ENCODE measurements at places on chromosomes 3 and 15. TPM values are rescaled to one million over a fixed set of nuclear protein-coding genes. Genes with fewer than 3 reads are reported as not detected.

DNA sequence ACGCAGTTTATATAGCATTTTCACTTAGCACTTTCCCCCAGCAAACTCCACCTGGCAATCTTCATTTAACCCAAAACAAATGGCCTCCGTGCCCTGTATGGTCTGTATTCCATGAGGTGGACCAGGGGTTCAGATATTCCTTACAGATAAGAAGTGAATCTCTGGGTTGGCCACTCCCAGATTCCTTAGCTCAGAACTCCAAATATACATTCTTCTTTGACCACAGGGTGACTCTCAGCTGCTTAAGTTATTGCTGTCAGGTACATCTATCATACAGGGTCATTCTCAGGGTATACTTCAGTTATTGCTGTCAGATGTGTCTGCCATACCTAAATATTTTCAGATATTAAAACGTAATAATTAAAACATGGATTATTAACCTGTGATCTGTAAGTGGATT lies 229.8 kb downstream of the TBL1XR1 start:
- DNase-seq, result no peak

- no peak for DNase-seq
Observed at GRCh38 chr15:39820050-39820602, 37.5 kb upstream of the FSIP1 start.

DNA sequence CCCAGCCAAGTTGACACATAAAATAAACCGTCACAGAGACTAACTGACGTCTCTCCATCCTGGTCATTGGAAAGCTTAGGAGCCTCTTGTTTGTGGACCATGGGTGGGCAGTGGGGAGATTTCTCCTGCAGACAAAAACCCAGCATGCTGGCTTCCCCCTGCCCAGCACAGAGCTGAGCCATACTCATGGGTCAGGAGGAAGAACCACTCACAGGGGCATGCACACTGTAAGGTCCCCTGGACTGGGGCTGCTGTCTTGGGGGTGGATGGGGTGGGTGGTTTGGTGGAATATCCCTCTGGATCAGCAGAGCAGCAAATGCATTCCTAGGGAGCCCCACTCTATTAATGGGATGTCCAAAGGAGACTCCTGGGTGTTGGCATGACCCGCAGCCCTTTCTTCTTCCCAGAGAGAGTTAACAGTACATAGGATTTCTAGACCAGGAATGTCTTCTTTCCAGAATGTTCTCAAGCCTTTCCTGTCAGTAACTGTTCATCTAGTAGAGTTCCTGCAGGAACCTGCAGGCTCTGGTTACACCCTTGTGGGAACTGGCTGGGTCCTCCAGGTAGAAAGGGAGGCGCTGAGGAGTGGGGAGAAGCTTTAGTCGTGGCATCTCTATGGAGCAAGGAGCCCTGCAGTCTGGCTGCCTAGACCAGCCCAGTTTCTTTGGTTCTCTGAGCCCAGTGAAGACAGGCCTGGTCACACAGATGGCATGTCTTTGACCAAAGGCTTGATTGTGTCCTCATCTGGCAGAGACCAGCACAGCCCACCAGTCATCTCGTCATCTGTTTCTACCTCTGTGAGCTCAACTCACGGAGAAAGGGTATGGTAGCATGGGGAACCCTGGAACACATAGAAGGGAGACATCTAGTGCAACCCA lies 73.4 kb upstream of the PRR23C start:
- DNase-seq, result no peak

DNA sequence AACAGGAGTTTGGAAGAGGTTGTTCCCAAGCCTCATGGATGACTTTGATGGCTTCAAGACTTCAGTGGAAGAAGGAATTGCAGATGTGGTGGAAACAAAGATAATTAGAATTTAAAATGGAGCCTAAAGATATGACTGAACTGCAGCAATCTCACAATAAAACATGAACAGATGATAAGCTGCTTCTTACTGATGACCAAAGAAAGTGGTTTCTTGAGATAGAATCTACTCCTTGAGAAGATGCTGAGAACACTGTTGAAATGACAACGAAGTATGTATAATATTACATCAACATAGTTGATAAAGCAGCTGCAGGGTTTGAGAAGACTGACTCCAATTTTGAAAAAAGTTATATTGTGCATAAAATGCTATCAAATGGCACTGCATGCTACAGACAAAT lies 21.2 kb downstream of the MYO9A start:
- DNase-seq, result no peak

ROPN1B gene
- 1.3 TPM for polyA plus RNA-seq

Measured in right lung (tissue), 10 donors.